Mesothelial cell of epicardium (in vitro differentiated cells): ENCODE measurements at places on chromosomes 2 and 18. TPM values are rescaled to one million over a fixed set of nuclear protein-coding genes. Genes with fewer than 3 reads are reported as not detected.
A peak's percentile ranks its signal among the peaks of the same experiment; 100 is the strongest.

DNA sequence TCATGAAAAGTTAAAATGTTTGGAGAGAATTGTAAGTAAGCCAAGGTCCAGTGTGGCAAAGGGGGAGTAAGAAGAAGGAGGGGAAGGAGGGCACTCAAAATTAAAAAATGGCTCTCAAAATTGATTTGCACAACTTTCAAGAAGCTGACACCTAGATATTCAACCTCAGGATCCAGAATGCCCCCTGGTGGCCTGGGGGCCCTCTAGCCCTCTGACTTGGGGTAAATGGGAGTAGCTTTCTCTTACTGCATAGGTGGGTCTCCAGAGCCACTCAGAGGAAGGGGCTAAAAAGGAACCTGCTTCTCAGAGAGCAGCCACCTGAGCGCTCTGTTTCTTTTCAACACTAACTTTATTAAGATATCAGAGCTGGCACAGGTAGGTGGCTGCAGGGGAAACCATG lies 968.5 kb downstream of the BCL11A start:
- no peak overlapping the region for H3K27ac ChIP-seq
- H3K4me3 ChIP-seq = no peak overlapping the region
- peaks cover 40% of the 10 kb centered on the region for H3K4me1 ChIP-seq
- no peaks in the 10 kb centered on the region for H3K27me3 ChIP-seq

Gene DSG1
- total RNA-seq = 0.07 to 0.18 TPM (median 0.09 TPM) in 3 replicates

- no peak for DNase-seq
- no peak overlapping the region for H3K27ac ChIP-seq
- no peak overlapping the region for H3K4me3 ChIP-seq
- H3K36me3 ChIP-seq = peaks cover 5% of the 10 kb centered on the region
- H3K4me1 ChIP-seq = no peaks in the 10 kb centered on the region
- no peaks in the 10 kb centered on the region for H3K27me3 ChIP-seq
Measured at GRCh38 chr2:22579341-22579740, 805.6 kb upstream of the KLHL29 start.

GRCh38 chr18:634551-635045 lies 22.9 kb upstream of the TYMS start:
- peaks cover 9% of the 10 kb centered on the region for H3K4me1 ChIP-seq
- H3K27me3 ChIP-seq = no peaks in the 10 kb centered on the region
- H3K27ac ChIP-seq = peak overlapping the region; percentile 47
- H3K36me3 ChIP-seq = peaks cover 34% of the 10 kb centered on the region
- no peak overlapping the region for H3K4me3 ChIP-seq
- no peak for DNase-seq

GRCh38 chr2:186749219-186749618 lies 55.4 kb downstream of the FAM171B start:
- peaks cover 7% of the 10 kb centered on the region for H3K4me1 ChIP-seq
- no peak overlapping the region for H3K27ac ChIP-seq
- H3K27me3 ChIP-seq = no peaks in the 10 kb centered on the region
- no peak for DNase-seq
- H3K4me3 ChIP-seq = no peak overlapping the region
- H3K36me3 ChIP-seq = peaks cover 15% of the 10 kb centered on the region

- peaks cover 28% of the 10 kb centered on the region for H3K4me1 ChIP-seq
Measured at GRCh38 chr2:234725528-234726264, 226.1 kb upstream of the SH3BP4 start.

- peak overlapping the region; percentile 39 for H3K27ac ChIP-seq
- H3K36me3 ChIP-seq = no peaks in the 10 kb centered on the region
- no peaks in the 10 kb centered on the region for H3K27me3 ChIP-seq
- peaks cover 13% of the 10 kb centered on the region for H3K4me1 ChIP-seq
- DNase-seq = no peak
Measured at GRCh38 chr2:193267496-193268002, 1072.8 kb upstream of the TMEFF2 start.

- no peaks in the 10 kb centered on the region for H3K4me1 ChIP-seq
- H3K27me3 ChIP-seq = no peaks in the 10 kb centered on the region
- H3K4me3 ChIP-seq = no peak overlapping the region
- no peak overlapping the region for H3K27ac ChIP-seq
Measured at GRCh38 chr18:79687806-79688205, 8.2 kb downstream of the CTDP1 start.

- H3K27ac ChIP-seq = peak overlapping the region; percentile 30
- no peak overlapping the region for H3K4me3 ChIP-seq
- H3K27me3 ChIP-seq = no peaks in the 10 kb centered on the region
- no peak for DNase-seq
- no peaks in the 10 kb centered on the region for H3K36me3 ChIP-seq
Measured at GRCh38 chr2:43142921-43143438, 83.4 kb downstream of the ZFP36L2 start.

Gene CXCR1
- total RNA-seq = not detected in 3 replicates

Gene UGT1A5
- total RNA-seq = not detected in 3 replicates

DNA sequence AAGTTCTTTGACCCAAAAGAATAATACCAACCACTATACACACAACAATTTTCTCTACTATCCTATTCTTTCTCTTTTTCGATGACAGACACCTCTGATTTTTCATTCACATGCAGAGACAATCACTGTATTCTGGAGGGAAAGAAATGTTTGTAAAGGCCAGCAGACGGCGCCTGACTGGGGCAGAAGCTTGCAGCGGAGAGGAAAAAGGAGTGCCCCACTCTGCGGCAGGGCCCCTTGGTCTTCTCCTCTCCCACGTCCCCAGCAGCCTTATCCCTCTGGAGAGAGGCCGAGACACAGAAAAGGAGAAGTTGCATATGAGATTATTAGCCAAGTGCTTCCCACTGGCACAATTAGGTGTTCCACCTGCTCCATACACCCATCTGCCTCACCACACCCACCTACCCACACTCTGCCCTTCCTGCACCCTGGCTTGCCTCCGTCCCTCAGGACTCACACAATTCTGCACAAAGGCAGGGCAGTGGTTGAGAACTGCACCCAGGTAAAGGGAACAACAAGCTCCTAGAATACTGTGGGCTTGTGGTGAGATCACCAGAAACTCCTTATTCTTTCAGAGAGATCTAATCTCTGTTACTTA lies 687.3 kb downstream of the NRXN1 start:
- DNase-seq = no peak
- H3K36me3 ChIP-seq = no peaks in the 10 kb centered on the region
- H3K4me3 ChIP-seq = peak overlapping the region; percentile 67
- no peak overlapping the region for H3K27ac ChIP-seq
- H3K27me3 ChIP-seq = peaks cover 65% of the 10 kb centered on the region

- H3K4me1 ChIP-seq = peaks cover 47% of the 10 kb centered on the region
- DNase-seq = no peak
- H3K27me3 ChIP-seq = no peaks in the 10 kb centered on the region
- peaks cover 27% of the 10 kb centered on the region for H3K36me3 ChIP-seq
- no peak overlapping the region for H3K4me3 ChIP-seq
Measured at GRCh38 chr2:187541086-187542085, 12.8 kb downstream of the TFPI start.

Gene ATG9A
- 39.3 to 40.8 TPM (median 40.6 TPM) in 3 replicates for total RNA-seq

Gene CCDC102B
- 5.3 to 8.2 TPM (median 7.1 TPM) in 3 replicates for total RNA-seq

- DNase-seq = no peak
- no peak overlapping the region for H3K27ac ChIP-seq
- peaks cover 7% of the 10 kb centered on the region for H3K4me1 ChIP-seq
- H3K27me3 ChIP-seq = no peaks in the 10 kb centered on the region
- H3K36me3 ChIP-seq = no peaks in the 10 kb centered on the region
Measured at GRCh38 chr18:36419900-36420531, 122.5 kb downstream of the FHOD3 start.

- H3K27me3 ChIP-seq = no peaks in the 10 kb centered on the region
- H3K36me3 ChIP-seq = no peaks in the 10 kb centered on the region
- no peaks in the 10 kb centered on the region for H3K4me1 ChIP-seq
- no peak overlapping the region for H3K27ac ChIP-seq
- no peak for DNase-seq
Measured at GRCh38 chr2:9703701-9704221, 73.0 kb upstream of the YWHAQ start.

Gene KHK
- 3.3 to 4.1 TPM (median 3.6 TPM) in 3 replicates for total RNA-seq

- no peak overlapping the region for H3K27ac ChIP-seq
- H3K4me3 ChIP-seq = no peak overlapping the region
- DNase-seq = no peak
- H3K27me3 ChIP-seq = peaks cover 2% of the 10 kb centered on the region
Measured at GRCh38 chr2:236254001-236254400, 10.2 kb downstream of the ASB18 start.

DNA sequence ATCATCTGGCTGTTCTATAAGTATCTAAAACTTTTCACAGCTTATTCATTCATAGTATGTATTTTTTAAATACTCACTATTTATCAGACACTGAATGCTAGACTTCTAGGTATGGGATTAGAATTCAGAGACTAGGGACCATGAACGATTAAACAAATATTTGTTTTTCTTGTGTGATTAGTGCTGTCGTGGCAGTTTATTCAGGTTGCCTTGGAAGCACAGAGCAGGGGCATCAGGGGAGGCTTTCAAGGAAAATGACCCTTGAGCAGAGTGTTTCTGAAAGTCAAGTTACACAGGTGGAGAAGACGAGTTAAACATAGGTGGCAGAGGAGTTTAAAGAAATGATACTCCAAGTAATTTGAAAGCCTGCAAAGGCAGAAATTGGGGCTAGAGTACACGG lies 5.7 kb downstream of the SPOPL start:
- no peak overlapping the region for H3K4me3 ChIP-seq
- DNase-seq = no peak
- H3K27ac ChIP-seq = no peak overlapping the region
- H3K4me1 ChIP-seq = peaks cover 42% of the 10 kb centered on the region
- H3K36me3 ChIP-seq = peaks cover 2% of the 10 kb centered on the region
- no peaks in the 10 kb centered on the region for H3K27me3 ChIP-seq

DNA sequence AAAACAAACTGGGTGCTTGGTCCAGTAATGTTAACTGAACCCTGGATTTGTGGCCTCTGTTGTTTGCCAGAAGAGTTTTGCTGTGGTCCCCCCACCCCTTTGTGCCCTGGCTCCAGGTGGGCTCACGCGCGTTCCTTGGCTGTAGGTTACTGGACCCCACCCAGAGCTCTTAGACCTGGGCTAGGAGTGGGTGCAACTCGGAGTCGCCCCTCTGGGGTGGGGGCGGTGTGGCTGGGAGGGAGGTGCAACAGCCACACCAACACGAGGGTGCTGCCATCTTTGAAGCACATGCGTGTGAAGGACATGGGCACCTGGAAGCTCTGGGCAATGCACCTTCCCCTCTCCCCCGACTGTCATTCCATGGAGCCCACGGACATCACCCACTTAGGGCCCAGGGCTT lies 92.7 kb downstream of the USP40 start:
- H3K36me3 ChIP-seq = peaks cover 28% of the 10 kb centered on the region
- H3K27ac ChIP-seq = no peak overlapping the region
- DNase-seq = peak; percentile 34
- peaks cover 2% of the 10 kb centered on the region for H3K4me1 ChIP-seq

- H3K36me3 ChIP-seq = no peaks in the 10 kb centered on the region
- H3K4me1 ChIP-seq = no peaks in the 10 kb centered on the region
- H3K27ac ChIP-seq = no peak overlapping the region
- H3K4me3 ChIP-seq = no peak overlapping the region
- DNase-seq = no peak
Measured at GRCh38 chr2:147663153-147663961, 181.5 kb upstream of the ACVR2A start.

DNA sequence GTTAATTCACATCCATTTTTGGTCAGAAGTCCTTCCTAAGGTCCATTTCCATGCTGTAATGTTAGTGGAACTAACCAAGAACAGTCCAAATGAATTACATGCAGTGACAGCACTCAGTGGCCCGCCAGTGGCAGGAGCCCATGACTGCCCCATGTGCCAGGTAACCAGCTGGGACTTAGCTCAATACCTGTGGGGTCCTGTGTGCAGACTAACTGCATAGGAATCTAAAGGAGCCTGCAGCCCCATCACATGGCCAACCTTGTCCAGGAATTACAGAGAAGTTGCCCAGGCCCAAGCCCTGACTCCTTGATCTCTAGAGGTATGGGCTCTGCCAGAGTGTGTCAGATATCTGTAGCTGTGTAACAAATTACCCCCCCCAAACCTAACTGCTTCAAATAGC lies 35.4 kb upstream of the GPR17 start:
- no peak for DNase-seq
- no peaks in the 10 kb centered on the region for H3K27me3 ChIP-seq
- no peaks in the 10 kb centered on the region for H3K36me3 ChIP-seq
- no peaks in the 10 kb centered on the region for H3K4me1 ChIP-seq

Gene ANKMY1
- 25.9 to 29.8 TPM (median 27.3 TPM) in 3 replicates for total RNA-seq

Gene MYO5B
- 15.1 to 15.6 TPM (median 15.1 TPM) in 3 replicates for total RNA-seq

GRCh38 chr2:112792419-112792818 lies 8.1 kb upstream of the IL1A start:
- DNase-seq = no peak
- H3K27ac ChIP-seq = no peak overlapping the region
- no peak overlapping the region for H3K4me3 ChIP-seq
- H3K36me3 ChIP-seq = no peaks in the 10 kb centered on the region

DNA sequence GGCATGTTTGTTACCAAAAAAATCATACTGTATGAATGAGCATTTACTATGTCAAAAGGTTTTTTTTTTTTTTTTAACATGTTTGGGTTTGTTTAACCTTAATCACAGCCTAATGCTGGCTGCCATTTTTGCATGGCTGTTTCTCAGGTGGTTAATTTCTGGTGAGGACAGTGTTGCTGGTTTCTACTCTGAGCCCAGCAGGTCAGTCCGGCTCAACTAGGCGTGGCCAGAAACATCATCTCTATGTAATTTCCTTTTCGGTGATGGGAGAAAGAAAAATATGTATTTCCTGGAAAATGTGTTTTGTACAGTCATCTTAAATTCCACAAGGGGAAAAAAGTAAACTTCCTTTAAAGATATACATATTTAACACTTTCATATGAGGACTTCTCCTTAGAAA lies 24.9 kb upstream of the BZW1 start:
- H3K36me3 ChIP-seq = no peaks in the 10 kb centered on the region
- no peak for DNase-seq
- peaks cover 18% of the 10 kb centered on the region for H3K4me1 ChIP-seq
- peaks cover 2% of the 10 kb centered on the region for H3K27me3 ChIP-seq
- no peak overlapping the region for H3K27ac ChIP-seq

DNA sequence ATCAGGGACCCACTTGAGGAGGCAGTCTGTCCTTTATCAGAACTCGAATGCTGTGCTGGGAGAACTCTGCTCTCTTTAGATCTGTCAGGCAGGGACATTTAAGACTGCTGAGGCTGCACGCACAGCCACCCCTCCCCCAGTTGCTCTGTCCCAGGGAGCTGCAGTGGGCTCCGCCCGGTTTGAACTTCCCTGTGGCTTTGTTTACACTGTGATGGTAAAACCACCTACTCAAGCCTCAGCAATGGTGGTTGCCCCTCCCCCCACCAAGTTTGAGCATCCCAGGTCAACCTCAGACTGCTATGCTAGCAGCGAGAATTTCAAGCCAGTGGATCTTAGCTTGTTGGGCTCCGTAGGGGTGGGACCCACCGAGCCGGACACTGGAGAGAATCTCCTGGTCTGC lies 11.8 kb upstream of the LHCGR start:
- peaks cover 4% of the 10 kb centered on the region for H3K36me3 ChIP-seq
- no peak overlapping the region for H3K4me3 ChIP-seq
- no peak overlapping the region for H3K27ac ChIP-seq
